ENCODE measurements at places on chromosomes 12 and 14. TPM values are rescaled to one million over a fixed set of nuclear protein-coding genes. Genes with fewer than 3 reads are reported as not detected.

GRCh38 chr14:99280066-99280731 is 8.2 kb upstream of the BCL11B start:
- H3K27ac ChIP-seq: no peak overlapping the region
- DNase-seq: no peak
- H3K27me3 ChIP-seq: no peaks in the 10 kb centered on the region

GRCh38 chr14:47626151-47627035 is 49.0 kb downstream of the MDGA2 start:
- no peaks in the 10 kb centered on the region for H3K36me3 ChIP-seq
- no peak overlapping the region for H3K4me3 ChIP-seq
- DNase-seq: no peak
- no peaks in the 10 kb centered on the region for H3K4me1 ChIP-seq

The SDS gene
- total RNA-seq: not detected

The KSR2 gene
- 0.27 TPM for total RNA-seq

DNA sequence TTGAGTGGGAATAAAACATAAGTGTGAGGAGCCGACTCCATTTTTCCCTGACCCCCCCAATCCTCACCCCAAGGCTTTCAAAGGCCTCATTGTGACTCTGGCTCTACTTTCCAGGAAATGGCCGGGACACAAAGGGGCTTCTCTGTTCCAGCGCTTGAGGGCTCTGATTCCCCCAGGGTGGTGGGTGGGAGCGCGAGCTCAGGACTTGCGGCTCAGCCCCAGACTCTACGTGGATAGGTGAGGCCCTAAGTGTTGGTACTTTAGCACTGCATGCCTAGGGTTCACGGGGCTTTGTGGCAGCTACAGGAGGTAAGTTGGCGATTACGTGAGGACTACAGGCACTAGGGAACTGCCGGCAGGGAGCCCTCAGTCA is 553 bp downstream of the CNPY2 start:
- peak; percentile 52 for DNase-seq
- no peaks in the 10 kb centered on the region for H3K27me3 ChIP-seq
- H3K27ac ChIP-seq: peak overlapping the region; percentile 78
- peaks cover 50% of the 10 kb centered on the region for H3K36me3 ChIP-seq
- peaks cover 15% of the 10 kb centered on the region for H3K4me1 ChIP-seq

DNA sequence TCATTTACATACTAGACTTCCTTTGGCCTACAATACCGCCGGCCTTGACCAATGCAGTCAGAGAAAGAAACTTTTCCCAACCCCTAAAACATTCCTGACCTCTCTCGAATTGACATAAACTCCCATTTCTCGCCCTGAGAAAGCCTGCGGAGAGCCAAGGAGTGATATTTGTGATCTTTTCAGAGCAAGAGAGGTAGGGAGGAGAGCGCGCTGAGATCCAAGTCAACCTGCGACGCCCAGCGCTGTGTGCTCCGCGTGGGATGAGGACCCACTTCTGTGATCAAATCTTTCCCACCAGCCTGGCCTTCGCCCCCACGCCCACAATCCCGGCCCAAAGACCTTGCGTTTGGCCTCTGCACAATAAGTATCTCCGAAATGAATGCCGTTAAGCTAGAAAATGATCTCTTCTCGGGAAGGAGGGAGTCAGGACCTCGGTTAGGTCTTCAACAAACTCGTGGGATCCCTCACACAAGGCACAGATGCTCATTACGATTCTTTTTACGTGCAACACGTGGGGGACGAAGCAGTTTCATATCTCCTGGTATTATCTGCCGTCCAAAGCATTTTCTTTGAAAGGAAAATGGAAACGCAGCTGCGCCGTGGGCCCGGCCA is 6.3 kb upstream of the NPAS3 start:
- H3K36me3 ChIP-seq: no peaks in the 10 kb centered on the region
- H3K27me3 ChIP-seq: peaks cover 7% of the 10 kb centered on the region
- peaks cover 7% of the 10 kb centered on the region for H3K4me1 ChIP-seq
- H3K4me3 ChIP-seq: no peak overlapping the region

- no peaks in the 10 kb centered on the region for H3K27me3 ChIP-seq
- DNase-seq: peak; percentile 69
- peak overlapping the region; percentile 15 for H3K4me3 ChIP-seq
- peak overlapping the region; percentile 71 for H3K27ac ChIP-seq
- H3K36me3 ChIP-seq: no peaks in the 10 kb centered on the region
These were observed 1.4 kb upstream of the TRMT61A start for GRCh38 chr14:103527408-103528145.

DNA sequence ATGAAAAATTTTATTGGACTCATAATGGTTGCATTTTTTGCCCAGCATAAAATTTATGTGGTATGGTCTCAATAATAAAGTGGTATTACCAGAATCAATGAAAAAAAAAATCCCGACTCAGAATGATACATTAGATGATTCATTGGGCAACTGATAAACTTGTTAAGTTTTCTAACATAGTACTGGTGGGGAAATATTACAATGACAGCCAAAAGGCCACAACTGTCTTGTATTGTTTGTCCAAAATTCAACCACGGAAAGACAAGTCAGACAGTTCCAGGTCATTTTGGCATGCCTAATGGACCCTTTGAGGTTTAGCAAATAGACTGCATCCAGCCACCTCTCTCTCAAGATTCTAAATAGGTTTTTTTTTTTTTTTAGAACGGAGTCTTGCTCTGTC is 70.5 kb upstream of the TRIM9 start:
- H3K27me3 ChIP-seq: no peaks in the 10 kb centered on the region
- H3K36me3 ChIP-seq: no peaks in the 10 kb centered on the region
- no peak for DNase-seq

The MORN3 gene
- total RNA-seq: not detected

The GPR132 gene
- total RNA-seq: 1.5 TPM

GRCh38 chr12:76641961-76642360 is 82.4 kb upstream of the OSBPL8 start:
- no peaks in the 10 kb centered on the region for H3K27me3 ChIP-seq
- no peak for DNase-seq
- H3K27ac ChIP-seq: no peak overlapping the region
- H3K4me1 ChIP-seq: no peaks in the 10 kb centered on the region
- no peak overlapping the region for H3K4me3 ChIP-seq
- no peaks in the 10 kb centered on the region for H3K36me3 ChIP-seq

GRCh38 chr12:74408601-74409166 is 129.0 kb upstream of the ATXN7L3B start:
- no peaks in the 10 kb centered on the region for H3K4me1 ChIP-seq
- no peaks in the 10 kb centered on the region for H3K36me3 ChIP-seq
- H3K27ac ChIP-seq: no peak overlapping the region
- DNase-seq: no peak
